Fibroblast of pulmonary artery (primary cell): ENCODE measurements at places on chromosomes 1 and 21.

GRCh38 chr1:7220007-7220406 is 434.8 kb downstream of the CAMTA1 start:
- no peak for DNase-seq

- peak; percentile 33 for DNase-seq
These were observed 4.5 kb downstream of the C1orf232 start for GRCh38 chr1:26164036-26164860.

- no peak for DNase-seq
These were observed 506 bp upstream of the SRP9 start for GRCh38 chr1:225777058-225777582.

DNA sequence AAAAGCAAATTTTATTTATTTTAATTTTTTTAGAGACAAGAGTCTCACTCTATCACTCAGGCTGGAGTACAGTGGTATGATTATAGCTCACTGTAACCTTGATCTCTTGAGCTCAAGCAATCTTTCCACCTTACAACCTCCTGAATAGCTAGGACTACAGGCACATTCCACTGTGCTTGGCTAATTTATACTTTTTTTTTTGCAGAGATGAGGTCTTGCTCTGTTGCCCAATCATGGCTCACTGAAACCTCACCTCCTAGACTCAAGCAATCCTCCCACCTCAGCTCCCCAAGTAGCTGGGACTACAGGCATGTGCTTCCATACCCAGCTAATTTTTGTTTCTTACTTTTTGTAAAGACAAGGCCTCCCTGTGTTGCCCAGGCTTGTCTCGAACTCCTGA is 49.5 kb downstream of the DR1 start:
- peak; percentile 44 for DNase-seq

DNA sequence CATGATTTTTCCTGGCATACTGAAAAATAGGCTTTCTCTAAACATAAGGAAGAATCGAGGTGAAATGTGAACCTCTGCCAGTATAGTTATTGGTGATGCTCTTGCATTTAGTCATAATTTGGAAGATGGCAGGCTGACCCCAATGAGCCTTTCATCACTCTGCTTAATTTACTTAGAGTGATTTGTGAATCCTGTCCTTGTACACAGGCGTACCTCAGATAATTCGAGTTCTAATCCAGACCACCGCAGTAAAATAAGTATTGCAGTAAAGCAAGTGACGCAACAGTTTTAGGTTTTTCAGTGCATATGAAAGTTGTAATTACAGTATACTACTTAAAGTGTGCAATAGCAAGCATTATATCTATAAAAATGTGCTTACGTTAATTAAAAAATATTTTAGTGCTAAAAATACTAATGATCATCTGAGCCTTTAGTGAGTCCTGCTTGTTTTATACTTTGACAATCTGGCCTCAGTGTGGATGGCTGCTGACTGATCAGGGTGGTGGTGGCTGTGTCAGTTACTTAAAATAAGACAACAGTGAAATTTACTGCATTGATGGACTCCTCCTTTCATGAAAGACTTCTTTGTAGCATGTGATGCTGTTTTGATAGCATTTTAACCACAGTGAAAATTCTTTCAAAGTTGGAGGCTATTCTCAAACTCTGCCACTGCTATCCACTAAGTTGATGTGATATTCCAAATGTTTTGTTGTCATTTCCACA is 1.7 kb downstream of the PKNOX1 start:
- no peak for DNase-seq

- no peak for DNase-seq
These were observed 275.6 kb downstream of the FOXD2 start for GRCh38 chr1:47713333-47713953.

DNA sequence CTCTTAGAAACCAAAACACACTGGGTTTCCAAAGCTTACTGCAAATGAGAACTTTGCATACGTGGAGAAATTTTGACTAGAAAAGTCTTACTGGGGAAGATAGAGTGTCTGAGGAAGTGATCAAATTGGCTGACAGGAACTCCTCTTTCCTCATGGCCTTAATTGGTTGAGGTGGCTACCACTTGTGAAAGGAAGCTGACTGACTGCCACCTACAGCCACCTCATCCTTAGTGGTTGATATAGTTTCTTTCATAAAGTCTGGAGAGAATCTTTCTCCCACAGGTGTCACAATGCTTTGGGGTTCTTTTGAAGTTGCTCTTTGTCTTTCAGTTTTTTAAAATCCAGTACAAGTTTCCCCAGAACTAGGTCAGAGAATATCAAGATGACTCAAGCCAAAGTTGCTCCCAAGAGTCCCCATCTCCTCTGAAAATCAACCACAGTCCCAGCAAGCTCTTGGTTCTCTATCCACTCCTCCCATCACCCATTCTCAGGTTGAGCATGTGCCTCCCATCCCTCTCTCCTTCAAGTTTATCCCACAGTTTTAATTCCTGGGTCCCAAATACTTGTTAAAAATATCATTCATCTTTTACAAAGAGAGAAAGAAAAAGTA is 43.3 kb downstream of the GPR88 start:
- DNase-seq: no peak

DNA sequence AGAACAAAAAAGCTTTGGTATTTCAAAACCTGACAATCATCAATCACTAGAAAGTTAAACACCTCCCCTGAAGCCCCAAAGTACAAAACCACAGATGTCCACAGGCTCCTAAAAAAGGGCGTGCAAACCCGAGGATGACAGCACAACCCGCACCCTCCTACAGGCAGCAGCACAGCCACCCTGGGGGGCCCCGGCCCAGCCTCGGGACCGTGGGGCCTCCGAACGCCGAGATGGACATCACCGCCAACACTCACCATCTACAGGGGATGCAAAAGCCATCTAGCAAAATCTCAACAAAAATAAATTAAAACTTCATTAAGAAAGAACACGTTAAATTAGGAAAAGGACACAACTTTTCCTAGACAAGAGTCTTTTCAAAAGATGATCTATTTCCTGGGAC is 6.6 kb downstream of the KIAA2013 start:
- DNase-seq: no peak

GRCh38 chr1:110492573-110492972 is 26.4 kb downstream of the KCNA10 start:
- no peak for DNase-seq

- DNase-seq: no peak
These were observed 68.7 kb downstream of the PLPP3 start for GRCh38 chr1:56510642-56511021.

GRCh38 chr1:59057211-59057694 is 239.6 kb upstream of the FGGY start:
- DNase-seq: peak; percentile 99

DNA sequence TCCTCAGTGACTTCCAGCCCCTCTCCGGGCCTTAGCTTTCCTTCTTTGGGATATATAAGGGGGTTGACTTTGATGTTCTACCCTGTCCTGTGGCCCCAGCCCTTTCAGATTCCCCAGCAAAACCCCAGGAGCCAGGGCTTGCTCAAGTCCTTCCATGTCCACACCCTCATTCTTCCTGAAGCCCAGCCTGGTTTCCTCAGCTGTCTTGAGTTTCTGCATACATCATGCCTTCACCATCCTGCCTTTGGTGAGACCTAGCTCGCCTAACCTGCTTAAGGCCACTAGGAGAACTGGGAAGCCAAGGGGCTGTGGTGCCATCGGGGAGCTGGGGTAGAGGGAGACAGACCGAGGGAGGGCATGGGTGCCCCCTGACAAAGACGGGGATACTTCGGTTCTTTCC is 17.2 kb upstream of the PEF1 start:
- DNase-seq: no peak

DNA sequence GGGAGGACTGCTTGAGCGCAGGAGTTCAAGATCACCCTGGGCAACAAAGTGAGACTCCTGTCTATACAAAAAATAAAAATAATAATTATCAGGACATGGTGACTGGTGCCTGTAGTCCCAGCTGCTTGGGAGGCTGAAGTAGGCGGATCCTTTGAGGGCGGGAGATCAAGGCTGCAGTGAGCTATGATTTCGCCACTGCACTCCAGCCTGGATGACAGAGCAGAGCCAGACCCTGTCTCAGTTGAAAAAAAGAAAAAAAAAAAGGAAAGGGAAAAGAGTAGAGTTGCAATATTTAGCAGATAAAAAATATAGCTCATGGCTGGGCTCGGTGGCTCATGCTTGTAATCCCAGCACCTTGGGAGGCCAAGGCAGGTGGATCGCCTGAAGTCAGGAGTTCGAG is 3.3 kb upstream of the S1PR1 start:
- DNase-seq: peak; percentile 20

- no peak for DNase-seq
These were observed at the start of the genes SHE and TDRD10 for GRCh38 chr1:154502066-154502743. TSS of gene SHE (minus strand) at chr1:154502412. CDS start at chr1:154502026, 386 bp downstream. TSS of gene TDRD10 (plus strand) at chr1:154502219. CDS start at chr1:154506904, 4,685 bp downstream.

DNA sequence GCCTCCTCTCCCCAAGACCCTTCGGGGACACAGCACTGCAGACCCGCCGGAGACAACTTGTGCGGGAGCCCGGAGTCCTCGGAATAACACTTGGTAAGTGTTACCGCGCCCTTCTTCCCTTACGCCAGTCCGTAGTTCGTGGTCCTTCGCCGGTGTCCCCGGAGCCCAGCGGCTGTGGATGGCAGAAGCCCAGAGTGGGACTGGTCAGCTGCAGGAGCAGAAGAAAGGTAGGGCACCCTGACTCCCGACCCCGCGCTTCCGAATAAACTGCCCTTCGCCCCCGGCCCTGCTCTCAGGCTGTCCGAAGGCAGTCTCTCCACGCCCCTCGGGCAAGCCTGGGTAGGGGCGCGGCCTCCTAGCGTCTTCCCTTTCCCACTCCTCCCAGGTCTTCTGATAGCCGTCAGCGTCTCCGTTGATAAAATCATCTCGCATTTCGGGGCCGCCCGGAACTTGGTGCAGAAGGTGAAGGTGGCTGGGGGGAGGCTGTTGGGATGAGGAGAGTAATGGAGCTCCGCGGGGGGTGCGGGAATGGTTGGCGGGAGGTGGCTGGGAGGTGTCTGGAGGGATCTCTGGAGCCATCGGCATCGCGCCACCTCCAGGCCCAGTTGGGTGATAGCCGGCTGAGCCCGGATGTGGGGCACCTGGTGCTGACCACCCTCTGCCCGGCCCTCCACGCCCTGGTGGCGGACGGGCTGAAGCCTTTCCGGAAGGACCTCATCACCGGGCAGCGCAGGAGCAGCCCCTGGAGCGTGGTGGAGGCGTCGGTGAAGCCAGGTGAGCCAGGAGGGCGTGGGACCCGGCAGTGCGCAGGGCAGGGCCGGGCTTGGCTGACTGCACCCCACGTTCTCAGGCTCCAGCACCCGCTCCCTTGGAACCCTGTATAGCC is 4.3 kb downstream of the RUSC1 start:
- peak; percentile 32 for DNase-seq

- DNase-seq: peak; percentile 33
These were observed 45.7 kb downstream of the CDCP2 start for GRCh38 chr1:54107131-54107530.

DNA sequence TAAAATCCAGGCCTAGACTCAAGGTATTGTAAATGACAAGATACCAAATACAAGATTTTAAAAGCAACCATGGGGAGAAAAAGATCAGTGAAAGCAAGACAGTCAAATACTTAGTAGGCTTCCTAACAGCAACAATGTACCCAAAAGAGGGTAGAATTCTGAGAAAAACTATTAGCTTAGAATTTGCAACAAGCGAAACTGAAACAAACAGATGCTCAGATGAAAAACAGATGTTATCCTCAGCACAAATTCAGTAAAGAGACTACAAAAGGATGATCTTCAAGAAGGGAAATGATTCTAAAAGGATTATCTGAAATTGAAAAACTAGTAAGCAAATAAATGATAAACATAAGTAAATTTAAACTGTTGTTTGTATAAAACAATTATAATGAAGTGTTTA is 40.0 kb downstream of the PDC start:
- no peak for DNase-seq

DNA sequence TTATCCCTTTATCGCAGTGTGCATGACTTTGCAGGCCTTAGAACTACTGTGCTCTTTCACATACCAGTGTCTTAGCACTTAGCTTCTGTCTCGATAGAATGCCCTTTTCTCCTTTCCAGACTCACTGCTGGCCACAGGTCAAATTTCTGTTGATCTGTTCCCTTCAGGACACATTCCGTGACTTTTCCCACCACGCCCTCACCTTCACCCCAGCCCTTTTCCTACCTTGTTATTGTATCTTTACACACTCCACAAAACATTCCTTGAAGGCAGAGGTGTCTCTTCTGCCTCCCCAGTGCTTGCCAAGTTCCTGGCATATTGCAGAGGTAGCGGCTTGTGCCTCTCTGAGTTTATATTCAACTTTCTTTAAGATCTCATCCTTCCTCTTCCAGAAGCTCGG is 3.7 kb upstream of the IGSF9 start:
- no peak for DNase-seq

- DNase-seq: no peak
These were observed 27.6 kb downstream of the C1orf216 start for GRCh38 chr1:35691080-35691479.

GRCh38 chr1:181801617-181802016 is 259.9 kb downstream of the ZNF648 start:
- no peak for DNase-seq

GRCh38 chr1:185058110-185058509 is 12.8 kb downstream of the RNF2 start:
- no peak for DNase-seq

- no peak for DNase-seq
These were observed 190.4 kb downstream of the ZBTB18 start for GRCh38 chr1:244241438-244241837.

DNA sequence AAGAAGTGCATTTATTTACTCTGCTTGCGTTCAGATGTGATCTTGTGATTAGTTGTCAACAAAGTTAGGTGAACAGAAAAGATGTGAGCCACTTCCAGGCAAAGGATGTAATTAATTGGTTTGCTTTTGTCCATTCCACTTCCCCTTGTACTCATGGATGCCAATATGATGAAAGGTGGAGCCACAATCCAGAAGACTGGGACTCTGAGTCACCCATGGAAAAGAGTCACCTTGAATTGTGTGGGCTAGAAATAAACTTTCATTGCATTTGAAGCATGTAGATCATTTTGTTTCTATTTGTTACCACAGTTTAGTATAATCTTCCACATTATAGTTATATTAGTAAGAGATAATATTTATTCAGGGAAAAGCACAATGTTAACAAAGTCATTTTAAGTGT is 684.2 kb downstream of the LTN1 start:
- no peak for DNase-seq

GRCh38 chr1:39576016-39576657 is 453 bp downstream of the PABPC4 start:
- no peak for DNase-seq

GRCh38 chr1:24413350-24414163 is at the start of gene STPG1:
TSS of gene STPG1 (minus strand) at chr1:24413782. CDS start at chr1:24401388, 12,394 bp downstream.
- DNase-seq: peak; percentile 90
